MV-4-11 (cell line): ENCODE measurements at places on chromosomes 1 and 21.

DNA sequence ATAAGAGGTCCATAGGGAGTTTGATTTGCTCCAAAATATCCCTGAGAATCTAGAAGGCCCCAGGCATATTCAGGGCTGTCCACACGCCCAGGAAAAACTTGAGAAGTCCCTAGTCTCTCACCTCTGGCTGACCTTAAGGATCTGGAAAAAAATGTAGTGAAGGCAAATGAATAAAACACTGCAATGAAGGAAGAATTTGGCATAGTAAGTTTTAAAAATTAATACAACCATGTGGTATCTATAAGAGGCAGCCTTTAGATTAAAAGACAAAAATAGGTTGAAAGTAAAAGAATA lies 91.3 kb downstream of the COLGALT2 start:
- no peak for DNase-seq

- DNase-seq = no peak
Measured at GRCh38 chr1:173866413-173867115, 1.2 kb downstream of the GAS5 start.

DNA sequence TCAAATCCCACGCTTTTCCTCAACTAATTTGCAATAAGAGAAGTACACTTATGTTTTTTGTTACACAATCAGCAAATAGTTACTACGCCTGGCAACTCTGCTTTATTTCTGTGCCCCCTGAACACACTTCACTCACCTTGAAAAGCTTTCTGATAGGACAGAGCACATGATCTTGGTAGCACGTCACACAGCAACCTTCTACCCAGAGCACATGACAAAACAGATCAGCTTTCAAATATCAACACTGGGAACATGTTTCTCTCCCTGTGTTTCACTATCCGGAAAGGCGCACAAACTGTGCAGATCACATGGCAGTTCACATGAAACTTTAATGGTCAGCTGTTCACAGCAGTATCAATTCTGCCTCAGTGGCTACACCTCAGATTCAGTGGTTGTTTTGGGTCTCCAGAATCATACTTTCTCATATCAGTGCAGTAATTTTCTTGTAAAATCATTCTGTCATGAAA lies 2.2 kb downstream of the SLC19A2 start:
- no peak for DNase-seq

DNA sequence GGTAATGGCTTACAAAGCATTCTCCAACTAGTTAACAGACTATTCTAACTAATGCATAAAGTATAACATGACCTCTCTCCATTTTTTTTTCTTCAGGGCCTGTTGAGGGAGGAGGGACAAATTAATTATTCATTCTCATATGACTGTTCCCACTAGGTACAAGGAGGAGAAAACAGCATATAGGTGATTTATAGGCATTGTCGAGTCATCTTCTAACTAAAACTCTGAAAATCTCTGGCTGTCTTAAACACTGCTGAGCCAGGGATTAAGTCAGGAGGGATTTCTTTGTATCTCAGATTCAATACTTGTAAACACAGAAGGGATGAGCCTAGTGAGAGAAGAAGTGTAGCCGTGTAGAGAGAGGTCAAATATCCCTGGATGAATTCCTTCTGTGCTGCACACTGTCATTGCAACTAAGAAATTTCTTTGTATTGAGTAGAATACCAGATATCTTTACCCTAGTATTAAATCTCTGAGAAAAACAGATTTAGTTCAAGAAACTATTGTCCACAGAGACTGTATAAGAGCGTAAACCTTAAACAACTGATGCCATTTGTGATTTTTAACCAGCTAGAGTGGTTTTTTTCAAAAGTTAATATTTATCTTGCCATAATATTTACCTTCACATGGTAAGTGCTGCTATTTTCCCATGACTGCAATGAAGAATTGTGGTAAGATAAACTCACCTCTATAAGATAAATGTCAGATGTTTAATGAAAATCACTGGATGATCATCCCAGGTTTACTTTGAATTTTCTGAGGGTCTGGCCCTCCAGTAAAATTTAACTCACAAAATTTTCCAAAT lies 465.3 kb downstream of the RWDD3 start:
- no peak for DNase-seq

- no peak for DNase-seq
Measured at GRCh38 chr1:9553736-9554144, 14.5 kb downstream of the SLC25A33 start.

- peak; percentile 74 for DNase-seq
Measured at GRCh38 chr1:151867321-151867720, 13.8 kb upstream of the THEM5 start.

GRCh38 chr21:39456665-39457064 lies 4.9 kb downstream of the SH3BGR start:
- DNase-seq = no peak

DNA sequence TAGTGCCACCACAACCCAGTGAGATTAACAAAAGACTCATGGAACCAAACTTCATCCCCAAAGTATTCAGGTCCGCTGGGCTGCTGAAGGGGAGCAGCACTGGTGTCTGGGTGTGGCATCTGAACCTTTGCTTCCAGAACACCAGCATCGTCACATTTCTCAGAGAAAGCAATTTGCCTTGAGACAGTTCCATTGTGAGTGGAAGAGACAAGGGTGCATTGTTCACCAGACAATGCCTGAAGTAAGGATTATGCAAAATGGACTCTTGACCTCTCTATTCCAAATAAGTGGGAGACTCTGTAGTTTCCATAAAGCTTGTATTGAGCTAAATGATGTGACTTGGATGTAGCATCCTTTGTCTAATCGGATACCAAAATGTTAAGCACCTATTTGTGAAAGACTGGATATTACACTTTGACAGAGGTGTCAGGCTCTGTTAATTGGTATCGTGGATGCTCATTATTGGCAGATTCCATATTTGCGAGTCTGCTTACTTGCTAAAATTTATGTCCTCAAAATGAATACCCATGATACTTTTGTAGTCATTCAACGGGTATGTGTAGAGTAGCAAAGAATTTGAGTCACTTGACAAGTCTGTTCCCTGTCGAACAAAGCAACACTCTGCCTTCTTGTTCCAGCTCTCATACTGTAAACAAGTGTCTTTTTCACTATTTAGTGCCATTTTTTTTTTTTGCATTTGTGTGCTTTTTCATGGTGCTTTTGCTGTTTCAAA lies 75.6 kb downstream of the MRPS6 start:
- no peak for DNase-seq

GRCh38 chr1:211305044-211305443 lies 21.6 kb upstream of the TRAF5 start:
- DNase-seq = no peak

- peak; percentile 92 for DNase-seq
Measured at GRCh38 chr1:229109320-229109761, 161.6 kb upstream of the RAB4A start.

DNA sequence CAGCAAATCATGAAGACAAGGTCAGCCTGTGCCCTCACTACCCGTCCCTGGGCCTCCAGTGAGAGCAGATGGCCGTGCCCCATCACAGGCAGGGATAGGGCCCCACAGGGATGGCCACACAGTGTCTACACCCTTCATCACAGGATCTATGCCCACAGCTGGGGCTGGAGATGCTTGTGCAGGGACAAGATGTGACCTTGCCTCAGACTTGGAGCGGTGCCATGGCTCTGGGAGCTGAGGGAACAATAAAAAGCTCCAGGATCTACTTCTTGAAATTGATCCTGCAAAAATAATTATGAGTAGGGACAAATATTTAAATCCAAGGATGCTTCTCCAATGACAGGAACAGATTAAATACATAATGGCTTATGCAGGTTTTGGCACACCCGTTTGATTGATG lies 25.4 kb upstream of the TCEA3 start:
- DNase-seq = no peak
